ENCODE measurements at places on chromosomes 11 and 22.

DNA sequence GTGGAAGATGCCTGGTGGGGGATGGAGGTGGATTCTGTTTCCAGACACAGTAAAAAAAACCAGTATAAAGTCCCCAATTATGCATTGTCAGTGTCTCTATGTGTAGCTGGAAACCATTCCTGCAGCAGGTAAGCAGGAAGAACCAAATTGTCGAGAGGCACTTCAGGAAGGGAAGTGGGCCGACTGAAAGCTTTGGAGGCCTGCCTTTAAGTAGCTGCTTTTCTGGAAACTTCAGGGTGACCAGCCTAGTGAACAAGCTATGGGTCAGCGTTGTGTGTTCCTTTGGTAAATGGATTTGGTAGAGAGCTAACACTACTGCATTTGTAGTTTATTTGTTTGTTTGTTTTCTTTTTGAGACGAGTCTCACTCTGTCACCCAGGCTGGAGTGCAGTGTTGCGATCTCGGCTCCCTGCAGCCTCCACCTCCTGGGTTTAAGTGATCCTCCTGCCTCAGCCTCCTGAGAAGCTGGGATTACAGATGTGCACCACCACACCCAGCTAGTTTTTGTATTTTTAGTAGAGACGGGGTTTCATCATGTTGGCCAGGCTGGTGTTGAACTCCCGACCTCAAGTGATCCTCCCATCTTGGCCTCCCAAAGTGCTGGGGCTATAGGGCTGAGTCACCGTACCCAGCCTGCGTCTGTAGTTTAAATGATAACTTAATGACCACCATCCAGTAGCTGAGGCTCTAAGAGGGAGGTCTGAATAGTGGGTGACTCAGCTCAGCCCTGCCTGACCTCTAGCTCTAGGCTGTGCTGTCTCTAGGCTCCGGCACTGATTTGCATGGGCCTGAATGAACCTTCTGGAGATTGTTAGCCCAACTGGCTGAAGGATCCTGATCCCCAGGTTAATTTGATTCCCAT is 12.8 kb downstream of the PTPRJ start:
- DNase-seq = no peak

DNA sequence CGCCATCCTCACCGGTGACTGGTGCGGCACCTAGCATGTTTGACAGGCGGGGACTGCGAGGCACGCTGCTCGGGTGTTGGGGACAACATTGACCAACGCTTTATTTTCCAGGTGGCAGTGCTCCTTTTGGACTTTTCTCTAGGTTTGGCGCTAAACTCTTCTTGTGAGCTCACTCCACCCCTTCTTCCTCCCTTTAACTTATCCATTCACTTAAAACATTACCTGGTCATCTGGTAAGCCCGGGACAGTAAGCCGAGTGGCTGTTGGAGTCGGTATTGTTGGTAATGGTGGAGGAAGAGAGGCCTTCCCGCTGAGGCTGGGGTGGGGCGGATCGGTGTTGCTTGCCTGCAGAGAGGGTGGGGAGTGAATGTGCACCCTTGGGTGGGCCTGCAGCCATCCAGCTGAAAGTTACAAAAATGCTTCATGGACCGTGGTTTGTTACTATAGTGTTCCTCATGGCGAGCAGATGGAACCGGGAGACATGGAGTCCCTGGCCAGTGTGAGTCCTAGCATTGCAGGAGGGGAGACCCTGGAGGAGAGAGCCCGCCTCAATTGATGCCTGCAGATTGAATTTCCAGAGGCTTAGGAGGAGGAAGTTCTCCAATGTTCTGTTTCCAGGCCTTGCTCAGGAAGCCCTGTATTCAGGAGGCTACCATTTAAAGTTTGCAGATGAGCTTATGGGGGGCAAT is 1.1 kb downstream of the NEAT1 start:
- DNase-seq = no peak

DNA sequence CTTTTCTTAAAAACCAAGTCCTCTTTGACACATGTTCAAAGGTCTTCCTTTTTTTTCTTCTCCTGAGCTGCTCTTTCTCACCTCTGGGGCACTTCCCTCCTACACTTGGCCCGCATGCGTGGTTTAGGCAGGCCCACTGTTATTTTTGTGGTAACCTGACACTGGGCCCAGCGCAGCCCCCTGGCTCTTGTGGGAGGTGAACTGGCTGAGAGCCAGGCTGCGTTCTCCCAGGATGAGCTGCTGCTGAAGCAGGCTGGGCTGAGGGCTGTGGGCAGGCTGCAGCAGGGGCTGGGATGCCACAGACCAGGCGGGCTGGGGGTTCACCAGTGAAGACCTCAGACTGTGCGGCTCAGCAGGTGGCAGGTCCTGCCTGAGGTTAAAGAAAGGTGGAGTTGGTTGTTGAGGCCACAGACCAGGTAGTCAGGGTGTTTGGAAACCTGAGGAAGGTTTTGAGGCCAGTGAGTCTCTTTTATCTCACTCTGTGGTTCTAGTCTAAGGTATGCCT is 72.4 kb downstream of the TEAD1 start:
- DNase-seq = no peak

- DNase-seq = no peak
These were observed 107.8 kb downstream of the FAR1 start for GRCh38 chr11:13776134-13776815.

DNA sequence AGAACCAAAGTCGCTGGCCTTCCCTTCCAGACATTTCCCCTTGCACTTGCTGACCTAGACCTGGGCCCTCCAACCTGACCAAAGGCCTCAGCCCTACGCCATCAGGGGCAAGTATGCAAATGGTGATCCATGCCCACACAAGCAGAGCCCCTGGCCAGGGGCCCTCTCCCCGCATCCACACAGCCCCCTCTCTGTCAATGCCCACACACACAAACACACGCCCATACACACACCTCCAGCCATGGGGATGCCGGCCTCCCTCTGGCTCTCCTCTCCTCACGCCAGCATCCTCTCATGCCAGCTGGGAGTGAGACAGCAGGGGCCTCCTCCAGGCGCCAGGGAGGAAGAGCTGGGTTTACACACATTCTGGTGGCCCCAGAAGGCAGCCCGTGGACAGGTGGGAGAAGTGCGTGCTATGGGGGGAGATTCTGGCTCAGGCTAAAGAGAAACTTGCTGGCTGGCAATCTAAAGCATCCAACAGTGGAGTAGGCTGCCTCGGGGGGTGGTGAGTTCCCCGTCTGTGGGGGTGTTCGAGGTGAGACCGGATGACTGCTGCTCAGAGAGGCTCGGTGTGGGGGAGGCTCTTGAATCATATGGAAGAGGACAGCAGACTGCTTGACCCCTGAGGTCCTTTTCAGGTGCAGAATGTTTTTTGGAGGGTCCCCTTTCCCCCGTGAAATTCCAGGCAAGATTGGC is 4.8 kb downstream of the NRXN2 start:
- no peak for DNase-seq

All from stimulated activated CD4-positive, alpha-beta T cell treated with anti-CD3 and anti-CD28 coated beads, Interleukin-4, amount 100 ng/mL, for 48 hours (primary cell).